ENCODE measurements at places on chromosomes 5 and 9. TPM values are rescaled to one million over a fixed set of nuclear protein-coding genes. Genes with fewer than 3 reads are reported as not detected.
A peak's percentile ranks its signal among the peaks of the same experiment; 100 is the strongest.

DNA sequence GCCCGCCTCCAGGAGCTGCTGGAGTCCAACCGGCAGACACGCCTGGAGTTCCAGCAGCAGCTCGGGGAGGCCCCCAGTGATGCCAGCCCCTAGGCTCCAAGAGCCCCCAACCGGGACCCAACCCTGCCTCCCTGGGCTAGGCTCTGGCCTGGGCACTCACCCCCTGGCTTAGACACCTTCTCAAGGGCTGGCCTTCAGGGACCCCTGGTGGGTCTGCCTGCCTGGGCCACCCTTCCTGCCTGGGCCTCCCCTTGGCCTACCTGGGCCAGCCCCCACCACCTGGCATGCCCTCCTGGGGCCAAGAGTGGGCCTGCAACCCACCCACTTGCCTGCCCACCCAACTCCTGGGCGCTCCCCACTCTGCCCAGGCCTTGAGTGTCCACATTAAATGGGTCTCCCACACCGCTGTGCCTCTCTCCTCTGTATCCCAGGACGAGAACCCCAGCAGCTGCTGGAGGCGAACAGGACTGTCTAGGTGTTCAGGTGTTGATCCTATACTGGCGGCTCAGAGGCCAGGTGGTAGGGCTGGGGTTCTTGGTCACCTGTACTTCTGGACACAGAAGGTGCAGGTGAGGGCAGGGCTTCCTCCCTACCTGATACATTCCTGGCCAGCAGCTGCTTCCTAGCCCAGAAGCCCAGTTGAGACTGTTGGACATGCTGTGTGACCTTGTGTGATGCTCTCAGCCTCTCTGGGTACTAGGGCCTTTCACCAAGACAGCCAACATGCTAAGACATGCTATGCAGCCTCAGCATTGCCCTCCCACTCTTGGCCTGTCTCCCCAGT, 3.6 kb downstream of the BBLN start:
- DNase-seq = no peak

DNA sequence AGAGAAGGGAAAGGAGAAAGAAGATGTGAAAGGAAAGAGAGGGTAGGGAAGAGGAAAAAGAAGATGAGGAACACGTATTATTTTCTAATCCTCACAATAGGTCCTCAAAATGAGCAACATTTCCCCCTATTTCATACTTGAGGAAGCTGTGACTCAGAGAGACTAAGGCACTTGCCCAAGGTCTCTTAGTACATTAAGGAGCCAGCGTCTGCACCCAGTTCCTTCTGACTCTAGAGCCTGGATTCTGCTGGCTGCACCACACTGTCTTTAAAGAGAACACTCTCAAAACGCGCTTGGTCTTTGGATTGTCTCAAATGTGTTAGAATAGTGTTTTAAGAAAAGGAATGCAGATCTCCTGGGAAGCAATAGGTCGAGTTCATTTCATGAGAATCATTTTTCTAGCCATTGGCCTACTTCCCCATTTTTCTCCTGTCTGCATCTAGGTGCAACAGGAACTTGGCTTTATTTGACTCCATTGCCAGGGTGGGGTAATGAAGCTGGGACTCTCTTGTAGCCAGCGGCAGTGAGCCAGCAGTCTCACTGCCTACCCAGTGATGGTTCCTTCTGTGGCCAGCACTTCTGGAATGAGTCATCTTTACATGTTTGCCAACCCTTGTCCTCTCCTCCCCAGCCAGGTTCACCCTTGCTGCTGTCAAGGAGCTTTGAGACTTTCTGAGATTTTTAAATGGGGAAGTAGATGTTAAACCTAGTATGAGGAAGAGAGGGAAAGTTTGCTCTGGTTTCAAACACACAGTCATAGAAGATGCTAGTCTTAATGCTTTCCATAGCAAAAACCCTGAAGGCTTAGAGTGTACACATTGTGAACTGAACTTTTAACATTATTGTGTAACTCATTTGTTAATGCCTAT, 82.7 kb downstream of the DOCK8 start:
- DNase-seq = peak; percentile 76

- DNase-seq = no peak
Measured at GRCh38 chr9:38417003-38417945, 7.0 kb downstream of the IGFBPL1 start.

DNA sequence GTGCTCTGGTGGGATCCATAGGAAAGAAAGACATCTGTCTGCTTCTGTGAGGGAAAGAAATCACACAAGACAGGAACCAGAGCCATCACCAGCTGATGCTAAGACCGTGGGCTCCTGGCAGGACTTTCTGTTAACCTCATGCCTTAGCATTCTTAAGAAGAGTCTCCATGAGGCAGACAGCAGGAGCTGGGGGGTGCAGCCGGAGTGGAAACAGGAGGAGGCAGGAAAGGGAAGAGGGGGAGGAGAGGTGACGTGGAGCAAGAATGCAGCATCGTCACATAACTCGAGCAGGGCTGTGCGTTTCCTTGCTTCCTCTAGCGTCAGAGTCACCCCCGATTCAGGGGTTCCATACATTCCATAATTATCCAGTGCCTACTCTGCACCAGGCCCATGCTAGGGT, 53.6 kb downstream of the ERGIC1 start:
- DNase-seq = no peak

- DNase-seq = no peak
Measured at GRCh38 chr9:105496826-105497225, 49.0 kb downstream of the FSD1L start.

GRCh38 chr5:90793183-90793582, 234.6 kb downstream of the ADGRV1 start:
- no peak for DNase-seq

GRCh38 chr5:115064380-115064779, 105.3 kb downstream of the TRIM36 start:
- DNase-seq = no peak

The MEGF10 gene
- 0.26 TPM for total RNA-seq

The NR2F1 gene
- 83.2 TPM for total RNA-seq
